HFFc6 (cell line): ENCODE measurements at places on chromosomes 11 and 22. TPM values are rescaled to one million over a fixed set of nuclear protein-coding genes. Genes with fewer than 3 reads are reported as not detected.

DNA sequence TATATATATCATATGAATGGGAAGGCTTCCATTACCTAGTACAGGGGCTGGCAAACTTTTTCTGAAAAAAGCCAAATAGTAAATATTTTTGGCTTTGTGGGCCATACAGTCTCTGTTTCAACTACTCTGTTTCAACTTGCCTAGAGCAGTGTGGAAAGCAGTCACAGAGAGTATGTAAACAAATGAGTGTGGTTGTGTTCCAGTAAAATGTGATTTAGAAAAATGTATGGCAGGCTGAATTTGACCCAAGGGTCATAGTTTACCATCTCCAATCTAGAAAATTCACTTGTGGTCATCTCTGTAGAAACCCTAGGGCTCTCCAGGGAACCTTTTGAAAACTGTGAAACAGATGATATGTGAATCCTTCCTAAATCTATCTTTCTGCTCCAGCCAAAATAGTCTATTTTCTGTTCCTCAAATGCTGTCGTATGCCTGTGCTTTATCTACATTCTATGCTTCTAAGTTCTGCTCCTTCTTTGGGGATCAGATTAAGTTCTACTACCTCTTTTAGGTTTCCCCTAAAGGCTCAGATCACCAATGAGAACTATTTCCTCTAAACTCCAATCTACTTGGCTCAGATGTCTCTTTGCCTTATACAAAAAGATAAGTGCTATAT, 356.2 kb downstream of the METTL15 start:
- no peak for DNase-seq

DNA sequence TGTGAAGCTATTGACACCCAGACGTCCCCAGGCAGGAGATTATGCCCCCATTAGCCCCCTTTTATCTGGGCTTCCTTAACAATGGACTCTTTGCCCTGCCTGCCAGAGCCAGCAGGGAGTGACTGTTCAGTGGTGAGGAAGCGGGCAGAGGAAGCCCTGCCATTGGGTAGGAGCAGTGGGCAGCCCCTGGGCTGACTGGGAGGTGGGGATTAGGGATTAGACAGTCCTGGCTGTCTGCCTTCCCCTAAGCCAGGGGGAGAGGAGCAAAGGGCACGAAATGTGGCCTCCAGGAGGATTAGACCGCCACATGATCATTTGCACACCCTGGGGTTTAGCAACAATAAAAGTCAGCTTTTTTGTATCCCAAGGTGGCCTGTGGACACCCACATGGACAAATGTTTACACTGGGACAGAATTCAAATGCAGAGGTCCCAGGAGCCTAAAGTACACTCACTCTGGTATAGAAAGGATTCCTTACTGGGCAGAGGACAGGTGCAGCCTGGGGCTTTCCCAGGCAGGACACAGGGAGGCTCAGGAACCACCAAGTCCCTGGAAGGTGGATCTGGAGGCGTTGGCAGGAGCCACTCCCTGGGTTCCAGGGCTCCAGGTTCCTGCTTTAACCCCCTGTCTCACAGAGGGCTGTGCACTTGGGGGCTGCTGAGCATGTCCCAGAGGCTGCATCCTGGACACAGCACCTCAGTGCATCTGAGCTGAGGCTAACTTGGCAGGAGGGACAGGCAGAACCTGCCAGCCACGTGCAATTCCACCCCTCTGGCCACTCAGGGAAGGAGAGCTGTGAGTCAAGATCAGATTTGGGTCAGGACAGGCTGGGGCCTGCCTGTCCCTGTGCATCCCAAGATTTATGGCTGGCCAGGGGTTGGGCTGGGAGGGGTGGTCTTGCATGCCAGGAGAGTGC, 2.1 kb downstream of the PNPLA3 start:
- no peak for DNase-seq

GRCh38 chr11:110069158-110069737, 23.9 kb upstream of the ZC3H12C start:
- DNase-seq, result peak; percentile 77

DNA sequence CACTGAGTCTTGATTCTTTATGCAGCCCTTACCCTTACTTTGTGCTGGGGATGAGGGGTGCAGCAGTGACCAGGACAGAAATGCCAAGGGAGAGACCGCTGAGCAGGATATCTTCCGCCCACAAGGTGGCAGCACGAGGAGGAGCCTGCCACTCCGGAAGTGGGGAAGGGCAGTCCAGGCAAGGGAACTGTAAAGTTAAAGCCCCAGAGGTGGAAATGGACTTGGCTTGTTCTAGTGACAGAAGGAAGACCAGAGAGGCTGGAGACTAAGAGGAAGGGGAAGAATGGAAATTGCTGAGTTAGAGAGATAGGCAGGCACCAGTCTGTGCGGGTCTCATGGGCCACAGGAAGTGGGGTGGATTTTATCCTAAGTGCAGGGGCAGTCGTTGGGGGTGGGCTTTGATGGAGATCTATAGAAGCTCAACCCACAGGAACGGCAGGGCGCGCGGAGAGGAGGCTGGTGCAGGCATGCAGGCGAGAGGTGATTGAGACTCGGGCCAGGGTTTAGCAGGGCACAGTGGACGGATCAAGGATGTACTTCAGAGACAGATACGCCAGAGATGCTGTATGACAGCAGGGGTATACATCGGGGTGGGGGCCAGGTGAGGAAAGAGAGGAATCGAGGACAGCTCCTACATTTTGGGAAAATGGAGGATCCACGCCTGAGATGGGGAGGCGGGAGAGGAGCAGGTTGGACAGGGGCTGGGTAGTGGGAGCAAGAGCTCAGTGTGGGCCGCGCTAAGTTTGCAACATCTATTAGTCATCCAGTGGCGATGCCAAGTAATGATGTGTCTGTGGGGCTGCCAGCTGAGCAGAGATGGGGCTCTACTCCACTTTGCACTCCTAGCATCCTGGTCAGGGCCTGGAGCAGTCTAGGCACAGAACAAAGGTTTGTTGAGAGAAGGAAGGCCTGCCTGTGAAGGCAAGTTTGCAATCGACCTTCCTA, 3.3 kb upstream of the GRK2 start:
- peak; percentile 75 for DNase-seq

GRCh38 chr11:126197277-126197939, 14.0 kb downstream of the RPUSD4 start:
- peak; percentile 14 for DNase-seq

- DNase-seq, result no peak
Observed at GRCh38 chr11:115709297-115709696, 205.1 kb upstream of the CADM1 start.

The OR51B2 gene
- not detected in 3 replicates for total RNA-seq

DNA sequence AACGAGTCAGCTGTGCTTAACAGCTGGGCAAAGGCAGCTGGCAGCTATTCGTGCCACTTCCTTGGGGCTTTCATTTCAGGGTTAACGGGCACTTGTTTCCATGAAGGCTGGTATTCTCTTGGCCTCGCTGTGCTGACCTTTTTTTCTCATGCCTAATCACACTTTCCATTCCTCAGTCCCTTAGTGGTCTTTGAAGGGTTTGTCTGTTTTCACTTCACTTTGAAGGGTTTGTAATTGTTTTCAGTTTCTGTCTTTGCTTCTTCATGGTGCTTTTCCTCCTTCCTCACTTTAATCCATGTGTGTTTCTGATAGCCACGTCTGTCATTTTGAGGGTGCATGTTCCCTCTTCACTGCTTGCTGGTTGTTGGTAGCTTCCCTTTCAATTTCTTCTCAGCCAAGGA, 24.6 kb downstream of the PPIL2 start:
- no peak for DNase-seq

The MPZL2 gene
- total RNA-seq, result not detected in 3 replicates

- DNase-seq, result no peak
Observed at GRCh38 chr11:122851366-122851966, 13.2 kb downstream of the CRTAM start.

The MS4A18 gene
- not detected in 2 replicates for total RNA-seq

GRCh38 chr11:6233984-6234386, 451 bp downstream of the FHIP1B start:
- DNase-seq, result no peak

- DNase-seq, result no peak
Observed at GRCh38 chr22:46001426-46002106, 24.6 kb upstream of the WNT7B start.

GRCh38 chr22:47357493-47357892, 595.0 kb downstream of the TBC1D22A start:
- no peak for DNase-seq

The CARD18 gene
- total RNA-seq, result not detected in 2 replicates

- no peak for DNase-seq
Observed at GRCh38 chr11:69002570-69003231, 10.3 kb downstream of the MRGPRF start.

- no peak for DNase-seq
Observed at GRCh38 chr11:119307219-119307618, 9.7 kb downstream of the MCAM start.

- DNase-seq, result no peak
Observed at GRCh38 chr22:49861642-49862495, 8.2 kb downstream of the ZBED4 start.

The UCP3 gene
- total RNA-seq, result 0.28 to 0.62 TPM (median 0.50 TPM) in 3 replicates

The SERPIND1 gene
- total RNA-seq, result 0.07 TPM in 1 of 3 replicates, not detected in the others

DNA sequence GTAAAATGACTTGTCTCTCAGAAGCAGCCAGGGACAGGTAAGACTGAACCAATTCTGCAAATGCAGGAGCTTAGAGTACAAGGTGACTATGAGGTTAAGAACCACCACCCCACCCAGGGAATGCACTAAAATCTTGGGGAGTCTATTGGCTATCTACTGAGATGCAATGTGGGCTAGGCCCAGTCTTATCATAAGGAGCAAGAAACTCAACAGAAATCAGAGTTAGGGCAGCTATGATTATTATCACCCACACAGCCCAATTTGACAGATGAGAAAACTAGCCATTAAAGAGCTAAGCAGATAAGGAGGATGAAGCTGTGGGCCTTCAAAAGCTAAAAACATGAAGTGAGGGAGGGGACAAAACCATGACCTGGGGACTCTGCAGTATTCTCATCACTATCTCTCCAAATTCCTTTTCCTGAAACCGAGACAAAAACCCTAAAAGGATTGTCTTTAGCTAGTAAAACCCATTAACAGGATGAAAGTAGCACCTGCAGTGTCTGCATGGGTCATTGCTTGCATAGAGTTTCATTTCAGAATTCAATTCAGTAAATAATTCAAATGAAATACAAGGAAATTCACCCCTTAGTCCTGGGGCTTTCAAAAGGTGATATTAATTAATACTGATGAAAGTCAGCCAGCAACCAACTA, 68.8 kb upstream of the USP47 start:
- no peak for DNase-seq

GRCh38 chr11:64644647-64645275, 53.7 kb downstream of the SLC22A12 start:
- no peak for DNase-seq

DNA sequence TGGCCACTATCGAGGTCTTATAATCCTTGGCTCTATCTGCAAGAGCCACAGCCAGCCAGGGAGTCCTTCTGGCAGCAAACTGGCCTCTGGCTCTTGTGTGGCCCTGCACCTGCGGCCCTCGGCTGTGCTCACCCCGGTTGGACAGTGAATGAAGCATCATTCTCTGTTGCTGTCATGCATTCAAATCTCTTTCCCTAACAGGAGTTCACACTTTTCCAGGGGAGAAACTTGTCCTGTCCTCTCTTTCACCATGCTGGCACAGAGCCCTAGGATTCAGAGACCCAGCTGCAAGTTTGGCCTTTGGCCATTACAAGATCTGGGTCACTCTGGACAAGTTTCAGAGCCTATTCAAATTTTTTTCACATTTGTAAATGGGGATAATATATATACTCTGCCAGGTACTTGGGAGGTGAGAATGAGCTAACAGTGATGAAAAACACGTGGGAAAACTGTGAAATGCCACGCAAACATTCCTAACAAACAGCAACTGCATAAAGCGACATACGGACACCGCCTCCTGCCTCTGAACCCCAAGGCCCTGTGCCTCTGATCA, 34.2 kb downstream of the TMEM184B start:
- no peak for DNase-seq

DNA sequence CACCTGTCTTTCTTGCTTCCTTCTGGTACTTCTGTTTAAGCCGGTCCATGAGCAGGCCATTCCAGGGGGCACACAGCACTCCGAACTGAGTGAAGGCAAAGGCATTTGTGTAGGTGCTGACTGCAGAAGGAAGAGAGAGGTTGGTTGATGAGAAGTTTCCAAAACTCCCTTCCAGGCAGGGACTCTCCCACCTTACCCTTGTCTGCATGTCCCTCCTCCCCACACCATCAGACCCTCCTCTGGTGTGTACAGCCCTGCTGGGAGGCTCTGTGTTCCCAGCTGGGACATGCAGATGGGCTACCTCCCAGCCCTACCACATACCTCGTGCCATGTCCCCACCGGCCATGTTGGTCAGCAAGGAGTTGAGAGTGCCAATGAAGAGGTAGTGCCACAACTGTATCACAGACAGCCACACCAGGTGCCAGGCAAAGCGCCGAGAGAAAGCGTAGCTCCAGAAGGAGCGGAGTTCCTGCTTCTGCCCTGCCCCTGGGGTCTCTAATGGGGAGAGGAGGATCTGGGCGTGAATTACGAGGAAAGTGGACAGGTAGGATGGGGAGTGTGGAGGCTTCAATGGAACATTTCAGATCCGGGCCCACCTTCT, 12.2 kb downstream of the SLC43A3 start:
- no peak for DNase-seq

The KRTAP5-8 gene
- total RNA-seq, result not detected in 3 replicates

The SAA4 gene
- not detected in 3 replicates for total RNA-seq

DNA sequence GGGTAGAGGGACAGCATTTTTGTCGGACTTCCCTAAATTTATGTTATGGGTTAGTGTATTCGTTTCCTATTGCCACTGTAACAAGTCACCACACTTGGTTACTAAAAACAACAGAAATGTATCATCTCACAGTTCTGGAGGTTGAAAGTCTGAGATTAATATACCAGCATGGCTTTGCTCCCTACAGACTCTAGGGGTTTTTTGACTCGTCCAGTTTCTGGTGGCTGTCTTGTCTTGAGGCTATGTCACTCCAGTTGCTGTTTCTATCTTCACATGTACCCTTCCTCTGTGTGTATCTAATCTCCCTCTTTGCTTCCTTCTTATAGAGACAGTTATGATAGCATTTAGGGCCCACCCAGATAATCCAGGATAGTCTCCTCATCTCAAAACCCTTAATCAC, 9.1 kb upstream of the CCDC179 start:
- no peak for DNase-seq
